ENCODE measurements at places on chromosomes 6 and 20.

- ATAC-seq, result peak; percentile 54
Observed at GRCh38 chr6:6900569-6901204, 207.1 kb upstream of the RREB1 start.

DNA sequence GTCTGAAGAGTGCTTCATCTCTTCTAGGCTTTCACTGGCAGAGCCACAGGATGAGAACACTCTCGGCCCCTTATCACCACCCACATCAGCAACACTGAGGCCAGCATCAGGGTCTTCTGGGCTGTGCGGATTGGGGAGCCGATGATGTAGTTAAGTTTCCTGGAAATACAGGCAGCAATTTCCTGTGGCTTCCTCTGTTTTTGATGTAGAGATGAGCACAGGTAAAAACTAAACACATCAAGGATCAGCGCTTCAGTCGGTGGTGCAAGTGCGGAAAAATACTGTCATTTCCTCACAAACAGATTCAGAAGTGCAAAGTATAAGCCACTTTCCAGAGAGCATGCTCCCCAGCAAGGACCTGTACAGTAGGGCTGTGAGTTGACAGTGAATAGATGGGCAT, 62.6 kb downstream of the BACH2 start:
- ATAC-seq, result no peak

DNA sequence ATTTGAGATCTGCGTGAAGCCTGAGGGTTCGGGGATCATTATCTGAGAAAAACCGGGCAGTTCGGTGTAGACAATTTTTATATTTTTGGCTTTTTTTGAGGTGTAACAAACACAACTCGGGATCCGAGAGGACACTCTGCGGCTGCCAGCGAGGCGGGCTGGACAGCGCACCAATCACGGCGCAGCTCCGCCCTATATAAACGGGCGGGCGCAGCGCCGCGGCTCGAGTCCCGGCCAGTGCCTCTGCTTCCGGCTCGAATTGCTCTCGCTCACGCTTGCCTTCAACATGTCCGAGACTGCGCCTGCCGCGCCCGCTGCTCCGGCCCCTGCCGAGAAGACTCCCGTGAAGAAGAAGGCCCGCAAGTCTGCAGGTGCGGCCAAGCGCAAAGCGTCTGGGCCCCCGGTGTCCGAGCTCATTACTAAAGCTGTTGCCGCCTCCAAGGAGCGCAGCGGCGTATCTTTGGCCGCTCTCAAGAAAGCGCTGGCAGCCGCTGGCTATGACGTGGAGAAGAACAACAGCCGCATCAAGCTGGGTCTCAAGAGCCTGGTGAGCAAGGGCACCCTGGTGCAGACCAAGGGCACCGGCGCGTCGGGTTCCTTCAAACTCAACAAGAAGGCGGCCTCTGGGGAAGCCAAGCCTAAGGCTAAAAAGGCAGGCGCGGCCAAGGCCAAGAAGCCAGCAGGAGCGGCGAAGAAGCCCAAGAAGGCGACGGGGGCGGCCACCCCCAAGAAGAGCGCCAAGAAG, 69.0 kb downstream of the HFE start:
- peak; percentile 76 for ATAC-seq

GRCh38 chr20:20946122-20946759, 159.9 kb downstream of the LINC00237 start:
- ATAC-seq, result no peak

DNA sequence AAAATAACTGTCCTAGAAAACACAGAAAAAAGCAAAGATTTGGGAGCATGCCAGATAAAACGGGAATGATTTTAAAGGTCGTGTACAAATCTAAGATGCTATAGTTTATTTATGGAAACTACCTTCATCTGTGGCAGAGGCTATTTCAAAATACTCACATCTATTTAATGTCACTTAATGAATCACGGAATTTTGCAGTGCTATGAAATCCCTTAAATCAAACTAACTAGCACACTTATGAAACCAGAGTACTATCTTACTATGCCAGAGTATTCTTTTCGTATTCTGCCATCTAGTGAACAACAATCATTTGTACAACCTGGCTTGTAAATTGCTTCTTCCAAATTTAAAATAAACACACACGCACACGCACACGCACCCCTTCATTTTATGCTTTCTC, 77.9 kb upstream of the BMP5 start:
- ATAC-seq, result no peak

- ATAC-seq, result no peak
Observed at GRCh38 chr6:158825038-158825950, 6.1 kb upstream of the EZR start.

DNA sequence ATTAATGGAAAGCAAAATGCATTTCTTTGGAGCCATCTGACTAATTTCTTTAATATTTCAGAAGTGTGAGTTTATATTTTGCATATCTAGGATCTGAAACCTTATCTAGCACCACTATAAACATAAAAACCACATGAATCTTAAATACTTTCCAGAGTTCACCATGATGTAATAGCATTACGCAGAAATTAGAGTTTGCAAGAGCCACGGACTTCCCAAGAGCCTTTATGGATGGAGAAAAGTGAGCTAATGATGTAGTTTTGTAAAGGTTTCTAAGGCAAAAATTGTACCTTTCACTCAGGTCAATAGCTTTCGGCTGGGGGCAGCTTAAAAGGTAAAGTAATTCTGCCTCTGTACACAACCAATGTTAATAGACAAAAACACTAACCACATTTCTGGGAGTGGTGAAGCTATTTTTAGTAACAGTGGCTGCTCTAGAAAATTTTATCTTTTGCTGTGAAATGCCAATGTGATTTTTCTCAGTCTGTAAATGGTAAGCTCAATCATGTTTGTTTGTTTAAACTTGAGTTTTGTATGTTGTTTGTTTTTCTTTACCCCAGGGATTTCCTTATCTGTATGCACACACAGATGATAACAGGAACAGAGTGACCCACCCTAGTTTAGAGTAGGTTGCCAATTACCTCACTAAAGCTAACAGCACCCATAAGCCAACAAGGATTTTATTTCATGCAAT, 80.5 kb downstream of the FILIP1 start:
- ATAC-seq, result no peak

- no peak for ATAC-seq
Observed at GRCh38 chr20:37327748-37328147, 18.2 kb upstream of the SRC start.

GRCh38 chr6:2917065-2917464, 14.0 kb upstream of the SERPINB9 start:
- ATAC-seq, result no peak

GRCh38 chr20:5553194-5553815, 196.9 kb upstream of the SHLD1 start:
- no peak for ATAC-seq

GRCh38 chr6:44043479-44044153, 83.6 kb downstream of the MRPL14 start:
- no peak for ATAC-seq

GRCh38 chr20:51696304-51697071, 71.7 kb downstream of the ATP9A start:
- ATAC-seq, result peak; percentile 37

DNA sequence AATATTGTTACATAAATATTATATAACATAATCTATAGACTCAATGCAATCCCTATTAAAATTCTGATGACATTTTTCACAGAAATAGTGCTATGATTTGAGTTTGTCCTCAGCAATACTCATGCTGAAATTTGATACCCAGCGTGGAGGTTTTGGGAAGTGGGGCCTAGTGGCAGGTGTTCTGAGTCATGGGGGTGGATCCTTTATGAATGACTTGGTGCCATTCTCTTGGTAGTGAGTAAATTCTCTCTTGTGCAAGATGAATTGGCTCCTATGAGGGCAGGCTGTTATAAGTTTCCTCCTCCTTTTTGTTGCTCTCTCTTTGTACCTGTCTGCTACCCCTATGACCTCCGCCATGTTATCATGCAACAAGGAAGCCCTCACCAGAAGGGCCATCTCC, 65.8 kb downstream of the SHPRH start:
- ATAC-seq, result peak; percentile 67

- ATAC-seq, result no peak
Observed at GRCh38 chr20:3483784-3484183, 13.0 kb downstream of the ATRN start.

GRCh38 chr20:6530779-6531315, 236.6 kb upstream of the BMP2 start:
- no peak for ATAC-seq

- ATAC-seq, result peak; percentile 83
Observed at GRCh38 chr20:23349338-23350195, 1.0 kb upstream of the NXT1 start.

GRCh38 chr6:32212076-32212760, 11.6 kb downstream of the NOTCH4 start:
- ATAC-seq, result peak; percentile 43

DNA sequence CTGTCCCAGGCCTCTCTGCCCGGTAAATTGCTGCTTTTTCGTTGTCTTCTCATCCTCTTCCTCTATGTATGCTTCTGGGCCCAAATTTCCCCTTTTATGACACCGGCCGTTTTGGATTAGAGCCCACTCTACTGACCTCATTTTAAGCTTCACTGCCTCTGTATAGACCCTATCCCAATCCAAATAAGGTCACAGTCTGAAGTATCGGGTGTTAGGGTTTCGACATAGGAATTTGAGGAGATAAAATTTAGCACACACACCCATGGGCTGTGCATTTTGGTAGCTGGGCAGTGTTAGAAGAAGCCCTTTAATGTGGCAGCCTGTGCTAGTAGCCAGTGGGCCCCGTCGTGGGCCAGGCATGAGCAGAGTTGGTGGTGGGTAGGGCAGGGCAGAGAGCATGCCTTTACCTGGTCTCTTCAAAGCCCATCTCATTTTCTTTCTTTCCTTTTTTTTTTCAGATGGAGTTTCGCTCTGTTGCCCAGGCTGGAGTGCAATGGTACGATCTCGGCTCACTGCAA, 27.9 kb upstream of the EZR start:
- ATAC-seq, result no peak

GRCh38 chr6:139175389-139175948, 40.6 kb downstream of the HECA start:
- no peak for ATAC-seq

DNA sequence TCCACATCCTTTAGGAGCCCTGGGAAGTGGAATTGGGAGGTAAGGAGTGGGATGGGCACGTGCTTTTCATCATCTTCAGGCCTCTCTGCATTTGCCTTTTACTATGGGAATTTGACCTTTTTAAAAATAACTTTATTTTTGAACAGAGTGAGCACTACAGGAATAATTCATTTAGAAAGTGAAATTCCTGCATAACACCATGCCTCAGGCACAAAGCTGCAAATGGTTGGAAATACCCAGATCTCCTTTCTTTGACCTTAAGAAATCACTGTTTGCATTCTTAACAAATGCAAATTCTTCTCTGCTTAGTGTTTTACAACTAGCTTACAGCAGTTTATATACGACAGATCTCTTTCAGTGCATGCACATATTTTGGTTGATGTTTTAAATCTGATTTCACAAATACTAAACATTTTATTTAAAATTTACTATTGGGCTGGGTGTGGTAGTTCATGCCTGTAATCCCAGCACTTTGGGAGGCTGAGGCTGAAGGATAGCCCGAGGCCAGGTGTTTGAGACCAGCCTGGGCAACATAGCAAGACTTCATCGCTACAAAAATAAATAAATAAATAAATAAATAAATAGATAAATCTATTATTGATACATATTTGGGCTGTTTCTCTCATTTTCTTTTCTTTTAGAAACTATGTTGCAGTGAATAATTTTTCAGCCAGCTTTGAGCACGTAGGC, 24.5 kb downstream of the CST8 start:
- ATAC-seq, result no peak

DNA sequence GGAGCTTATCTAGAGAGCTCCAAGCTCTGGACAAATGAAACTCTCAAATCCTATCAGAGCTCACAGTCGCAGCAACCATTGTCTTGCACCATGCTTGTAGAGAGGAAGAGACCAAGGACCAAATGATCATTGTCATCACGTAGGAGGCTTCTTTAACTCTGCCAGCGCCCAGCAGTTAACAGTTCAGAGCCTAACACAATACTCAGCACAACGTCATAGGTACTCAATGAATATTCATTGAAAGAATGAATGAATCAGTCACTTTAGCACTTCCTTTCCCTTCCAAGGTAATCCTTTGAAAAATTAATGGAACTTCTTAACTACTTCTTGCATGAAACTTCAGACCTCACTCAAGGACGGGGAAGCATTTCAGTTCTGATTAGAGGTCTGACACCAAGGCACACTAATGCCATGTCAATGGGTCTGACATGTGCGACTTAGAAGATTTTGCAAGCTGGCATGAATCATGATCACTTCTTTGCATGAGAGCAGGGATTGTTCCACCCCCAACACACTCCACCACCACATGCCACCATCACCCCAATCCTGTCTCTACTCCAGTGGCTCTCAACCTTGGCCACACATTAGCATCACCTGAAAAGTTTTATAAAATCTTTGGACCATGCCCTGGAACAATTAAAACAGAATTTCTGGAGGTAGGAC, 45.1 kb downstream of the KHDC1L start:
- no peak for ATAC-seq

DNA sequence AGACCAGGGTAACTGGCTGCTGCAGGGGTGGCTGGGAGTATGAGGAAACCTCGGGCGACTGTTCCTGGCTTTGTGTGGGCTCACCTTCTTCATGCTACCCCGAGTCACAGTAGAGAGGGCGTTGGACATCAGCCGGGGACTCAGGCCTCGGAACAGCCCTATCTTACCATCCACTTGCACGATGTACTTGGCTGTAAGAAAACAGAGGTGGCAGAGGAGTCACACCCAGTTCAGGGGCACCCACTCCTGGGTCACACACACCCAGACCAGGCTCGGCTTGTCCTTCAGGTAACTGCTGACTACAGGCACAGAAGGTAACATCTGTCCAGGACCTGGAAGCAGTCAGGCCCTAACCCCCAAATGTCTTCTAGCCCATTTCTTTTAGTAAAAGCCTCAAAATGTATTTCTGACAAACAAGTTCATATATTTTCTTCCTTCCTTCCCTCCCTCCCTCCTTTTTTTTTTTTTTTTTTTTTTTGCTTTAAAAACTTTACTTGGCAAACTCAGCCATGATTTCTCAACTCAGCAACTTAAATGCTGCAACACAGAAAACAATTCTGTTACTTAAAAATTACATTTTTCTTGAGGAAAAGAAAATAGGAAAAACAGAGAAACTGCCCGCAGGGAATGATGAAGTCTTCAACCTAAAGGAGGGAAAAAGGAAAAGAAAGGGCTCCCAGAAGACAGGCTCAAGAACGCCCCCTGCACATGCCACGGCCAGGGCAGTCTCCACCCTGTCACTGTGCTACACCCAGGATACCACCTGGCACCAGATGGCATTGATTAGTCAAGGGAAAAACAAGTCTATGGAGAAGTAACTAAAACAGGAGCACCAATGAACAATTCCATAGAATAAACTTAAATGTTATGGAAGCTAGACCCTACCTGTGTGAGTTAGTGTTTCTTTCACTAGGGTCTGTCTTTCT, 7.3 kb downstream of the MTCH1 start:
- ATAC-seq, result no peak

Measured in esophagus mucosa (tissue), 1 donor.